Activated CD8-positive, alpha-beta memory T cell treated with anti-CD3 and anti-CD28 coated beads for 1 hour (primary cell): ENCODE measurements at places on chromosomes 1 and 21.

GRCh38 chr1:151047925-151048644 lies 534 bp downstream of the C1orf56 start:
- DNase-seq, result no peak

DNA sequence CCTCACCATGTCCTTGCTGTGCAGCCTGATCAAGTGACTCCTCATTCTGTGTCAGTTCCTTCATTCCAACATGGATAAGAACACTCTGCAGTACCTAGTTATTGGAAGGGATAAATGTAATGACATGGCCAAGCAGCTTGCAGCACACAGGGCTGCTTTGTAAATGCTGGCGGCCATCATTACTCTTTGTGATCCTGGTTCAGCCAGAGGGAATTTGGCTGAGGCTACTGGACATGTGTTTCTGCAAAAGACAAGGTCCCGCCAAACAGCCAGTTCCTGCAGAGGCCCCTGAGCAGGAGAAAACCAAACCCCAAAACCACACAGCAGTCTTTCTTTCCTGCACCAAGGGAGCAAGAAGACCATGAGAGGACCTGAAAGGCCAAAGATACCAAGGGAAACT lies 495.8 kb downstream of the AJAP1 start:
- no peak for DNase-seq

DNA sequence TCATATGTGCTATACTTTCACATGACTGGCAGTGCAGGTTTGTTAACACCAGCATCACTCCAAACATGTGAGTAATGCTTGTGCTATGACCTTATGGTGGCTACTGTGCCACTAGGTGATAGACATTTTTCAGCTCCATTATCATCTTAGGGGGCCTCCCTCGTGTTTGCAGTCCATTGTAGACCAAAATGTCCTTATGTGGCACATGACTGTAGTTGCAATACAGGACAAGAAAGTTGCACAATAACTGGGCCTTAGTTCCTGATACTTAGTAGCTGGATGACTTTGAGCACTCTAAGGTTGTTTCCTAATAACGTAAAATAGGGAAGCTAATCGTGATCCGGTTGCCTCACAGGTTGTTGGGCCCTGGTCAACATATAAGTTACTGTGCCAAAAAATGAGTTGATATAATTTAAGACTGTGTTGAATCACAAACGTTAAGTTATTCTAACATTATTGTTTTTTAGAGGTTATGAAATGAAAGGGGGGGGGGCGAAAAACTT lies 511 bp upstream of the SNX27 start:
- DNase-seq, result no peak

- no peak for DNase-seq
Observed at GRCh38 chr21:34923626-34924025, 125.5 kb downstream of the RUNX1 start.

DNA sequence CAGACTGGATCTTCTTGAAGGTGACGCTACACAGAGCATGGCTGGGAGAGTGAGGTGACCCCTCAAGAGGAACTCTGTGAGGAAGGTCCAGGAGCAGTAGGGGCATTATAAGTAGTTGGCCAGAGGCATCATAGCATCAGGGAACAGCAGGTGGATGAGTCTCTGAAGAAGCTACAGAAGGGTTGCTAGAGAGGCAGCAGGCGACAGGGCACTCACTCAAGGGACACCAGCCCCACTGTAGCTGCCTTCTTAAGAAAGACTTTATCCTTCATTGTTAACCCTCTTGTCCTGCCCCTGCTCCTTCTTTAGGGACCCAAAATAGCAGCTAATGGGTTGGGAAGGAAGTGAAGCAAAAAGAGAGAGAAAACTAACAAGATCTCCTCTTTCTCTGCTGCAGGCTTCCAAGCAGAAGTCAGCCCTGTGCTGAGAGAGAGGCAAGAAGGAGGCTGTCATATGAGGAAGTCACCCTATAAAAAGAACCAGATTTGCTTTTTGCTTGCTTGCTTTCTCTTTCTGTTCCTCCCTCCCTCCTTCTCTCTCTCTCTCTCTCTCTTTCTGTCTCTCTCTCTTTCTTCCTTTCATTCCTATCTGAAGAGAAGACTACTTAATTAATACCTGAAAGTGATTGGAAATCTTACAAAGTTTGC lies 7.7 kb upstream of the CD5L start:
- DNase-seq, result no peak
